ENCODE measurements at places on chromosomes 2 and 18.

GRCh38 chr18:46832849-46833248, 76.0 kb upstream of the ST8SIA5 start:
- DNase-seq = no peak

DNA sequence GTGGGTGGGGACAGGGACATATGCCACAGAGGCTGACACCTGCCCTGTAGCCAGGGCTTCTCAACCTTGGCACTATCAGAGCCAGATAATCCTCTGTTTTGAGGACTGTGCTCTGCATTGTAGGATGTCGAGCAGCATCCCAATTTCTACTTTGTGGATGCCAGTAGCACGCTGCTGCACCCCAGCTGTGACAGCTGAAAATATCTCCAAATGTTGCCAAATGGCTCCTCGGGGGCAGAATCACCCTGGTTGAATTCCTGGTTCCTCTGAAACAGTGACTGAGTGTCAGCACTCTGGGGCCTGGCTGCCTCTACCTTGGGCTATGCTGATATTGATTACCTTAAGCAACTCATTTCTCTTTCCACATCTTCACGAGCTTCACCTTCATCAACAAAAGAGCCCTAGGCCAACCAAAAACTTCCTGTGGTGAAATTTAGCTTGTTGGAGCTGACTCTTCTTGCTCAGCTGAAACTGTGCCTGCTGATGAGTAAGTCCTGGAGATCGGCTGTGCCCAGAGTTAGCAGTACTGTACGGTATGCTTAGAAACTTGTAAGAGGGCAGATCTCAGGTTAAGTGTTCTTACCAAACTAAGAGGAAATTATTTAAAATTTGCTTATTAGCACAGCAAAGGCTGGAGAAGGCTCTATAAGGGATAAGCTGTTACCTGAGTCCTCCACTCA, 138.1 kb downstream of the SEPTIN10 start:
- no peak for DNase-seq

DNA sequence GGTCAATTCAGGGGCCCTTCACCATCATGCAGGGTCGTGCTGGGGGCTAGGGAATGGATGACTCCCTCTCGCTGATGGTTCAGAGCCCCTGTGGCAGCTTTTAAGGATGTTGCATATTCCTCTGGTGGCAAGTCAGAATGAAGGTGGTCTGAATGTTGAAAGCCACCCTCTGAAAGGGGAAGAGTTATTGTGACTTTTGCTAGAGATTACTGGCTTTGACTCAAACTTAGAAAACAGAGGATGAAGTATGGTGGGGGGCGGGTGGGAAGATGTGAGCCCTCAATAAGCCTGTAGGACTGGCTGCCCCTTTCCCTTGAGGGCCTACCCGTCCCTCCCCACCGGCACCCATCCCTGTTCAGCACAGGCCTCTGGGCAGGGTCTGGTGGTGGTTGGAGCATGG, 23.2 kb downstream of the MC2R start:
- no peak for DNase-seq

DNA sequence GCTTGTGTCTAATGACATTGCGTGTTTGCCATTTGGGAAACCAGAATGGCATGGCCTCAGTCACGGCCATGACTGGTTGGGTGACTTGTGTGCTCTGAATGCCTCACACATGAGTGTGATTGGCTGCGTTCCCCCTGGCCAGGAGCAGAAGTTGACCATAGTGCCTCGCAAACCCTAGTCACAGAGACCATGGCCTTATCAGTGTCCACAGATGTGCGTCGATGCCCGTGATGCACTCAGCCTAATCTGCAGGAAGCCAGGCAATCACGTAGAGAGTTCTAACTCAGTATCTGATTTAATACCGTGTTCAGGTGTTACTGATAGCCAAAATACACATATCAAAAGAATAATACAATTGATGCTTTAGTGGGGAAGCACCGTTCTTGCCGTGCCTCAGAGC, 64.0 kb downstream of the BOLA3 start:
- no peak for DNase-seq

DNA sequence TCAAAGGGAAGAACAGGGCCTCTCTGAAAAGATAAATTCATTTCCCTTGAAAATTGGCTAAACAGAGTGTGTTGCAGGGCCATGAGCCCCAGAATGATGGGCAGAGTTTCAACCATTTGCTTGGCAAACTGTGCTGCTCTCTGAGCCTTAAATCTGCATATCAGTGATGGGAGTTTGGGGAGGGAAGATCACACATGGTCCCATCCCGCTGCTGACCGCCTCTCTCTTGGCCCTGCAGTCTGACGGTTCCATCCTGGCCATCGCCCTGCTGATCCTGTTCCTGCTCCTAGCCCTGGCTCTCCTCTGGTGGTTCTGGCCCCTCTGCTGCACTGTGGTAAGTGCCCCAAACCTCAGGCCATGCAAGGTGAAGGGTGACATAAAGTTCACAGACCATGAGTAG, 139.0 kb downstream of the ANTXR1 start:
- DNase-seq = no peak

All from stimulated activated CD4-positive, alpha-beta T cell treated with anti-CD3 and anti-CD28 coated beads, TNF-alpha, amount 100 ng/mL, for 1 hour (primary cell).